Esophagus mucosa (tissue), 1 donor: ENCODE measurements at places on chromosomes 3 and 15.

DNA sequence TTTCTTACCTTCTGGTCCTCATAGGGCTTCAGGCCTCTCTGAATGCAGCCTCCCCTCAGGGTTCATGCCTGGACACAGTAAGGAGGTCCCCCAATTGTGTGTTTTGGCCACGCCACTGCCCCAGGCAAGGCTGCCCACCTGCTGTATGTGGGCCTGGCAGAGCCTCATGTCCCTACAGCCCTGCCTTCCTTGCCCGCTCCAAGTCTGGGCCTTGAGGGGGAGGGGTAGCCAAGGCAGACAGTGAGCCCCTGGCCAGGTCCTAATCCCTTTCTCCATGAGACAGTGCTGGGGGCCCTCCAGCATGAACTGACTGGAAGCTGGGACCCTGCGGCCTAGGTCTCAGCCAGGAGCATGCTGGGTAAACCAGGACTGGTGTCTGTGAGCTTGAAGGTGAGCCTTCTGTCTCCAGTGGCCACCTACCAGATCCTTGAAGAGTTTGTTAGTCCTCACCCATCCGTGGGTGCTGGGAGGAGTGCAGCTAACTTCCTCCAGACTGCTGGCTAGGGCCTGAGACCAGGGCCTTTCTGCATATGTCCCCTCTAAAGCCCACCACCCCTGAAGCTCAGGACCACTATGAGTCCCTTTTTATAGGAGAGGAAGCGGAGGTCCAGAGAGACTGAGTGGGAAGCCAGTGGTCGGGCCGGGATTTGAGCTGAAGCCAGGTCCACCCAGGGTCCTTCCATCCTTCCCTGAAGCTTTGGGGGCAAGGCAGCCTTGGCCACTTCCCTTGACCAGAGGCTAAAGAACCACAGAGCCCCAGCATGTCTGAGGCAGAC lies 8.7 kb downstream of the ZBTB47 start:
- ATAC-seq = no peak

- no peak for ATAC-seq
Observed at GRCh38 chr3:175932586-175932985, 1073.5 kb downstream of the NAALADL2 start.

DNA sequence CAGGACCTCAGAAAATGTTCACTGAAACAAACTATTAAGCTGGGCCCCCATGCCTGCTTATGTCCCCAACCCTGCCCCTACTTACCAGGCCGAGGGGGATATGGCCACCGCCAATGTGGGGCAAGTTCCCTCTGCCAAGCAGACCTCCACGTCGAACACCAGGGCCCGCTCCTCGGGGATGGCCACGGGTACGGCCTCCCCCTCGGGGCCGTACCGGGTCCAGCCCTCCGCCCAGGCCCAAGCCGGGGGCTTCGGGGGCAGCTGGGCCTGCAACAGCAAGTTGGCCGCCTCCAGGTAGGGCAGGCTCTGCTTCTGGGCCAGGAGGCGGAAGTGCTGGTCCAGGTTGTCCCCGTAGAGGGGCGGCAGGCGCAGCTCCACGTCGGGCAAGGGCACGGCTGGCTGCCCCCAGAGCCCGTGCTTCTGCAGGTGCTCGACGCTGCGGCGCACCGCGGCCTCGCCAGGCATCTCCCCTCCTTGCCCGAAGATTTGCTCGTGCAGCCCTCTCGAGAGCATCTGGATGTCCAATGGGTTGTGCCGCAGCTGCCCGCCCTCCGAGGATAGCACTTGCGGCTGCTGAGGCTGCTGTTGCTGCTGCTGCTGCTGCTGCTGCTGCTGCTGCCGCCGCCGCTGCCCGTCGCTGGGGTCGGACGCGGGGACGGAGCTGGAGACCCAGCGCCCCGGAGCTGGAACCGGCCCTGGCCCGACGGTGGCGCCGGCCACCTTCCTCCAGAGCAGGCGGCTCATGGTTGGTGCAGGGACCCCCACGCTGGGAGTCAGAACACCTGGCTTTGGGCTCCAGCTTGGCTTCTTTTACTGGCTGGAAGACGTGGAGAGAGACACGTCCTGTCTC lies 1.4 kb downstream of the POLG start:
- ATAC-seq = no peak

DNA sequence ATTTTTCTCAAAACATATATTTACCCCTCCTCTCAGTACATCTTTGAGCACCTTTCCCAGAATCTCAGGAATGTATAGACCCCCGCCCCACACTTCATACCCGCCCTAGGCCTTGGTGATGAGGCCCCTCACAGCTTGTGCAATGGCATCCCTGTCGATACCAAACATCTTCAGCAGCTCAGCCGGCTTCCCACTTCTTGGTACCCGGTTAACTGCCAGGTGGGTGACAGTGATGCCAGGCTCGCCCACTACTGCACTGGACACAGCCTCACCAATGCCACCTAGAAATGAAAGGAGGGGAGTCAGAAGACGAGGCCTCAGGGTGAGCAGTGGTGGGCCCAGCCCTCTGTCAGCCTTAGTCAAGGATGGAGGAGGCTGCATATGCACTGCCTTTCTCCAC lies 30.2 kb downstream of the TKT start:
- ATAC-seq = no peak

GRCh38 chr15:35691173-35691761 lies 145.3 kb upstream of the DPH6 start:
- no peak for ATAC-seq

DNA sequence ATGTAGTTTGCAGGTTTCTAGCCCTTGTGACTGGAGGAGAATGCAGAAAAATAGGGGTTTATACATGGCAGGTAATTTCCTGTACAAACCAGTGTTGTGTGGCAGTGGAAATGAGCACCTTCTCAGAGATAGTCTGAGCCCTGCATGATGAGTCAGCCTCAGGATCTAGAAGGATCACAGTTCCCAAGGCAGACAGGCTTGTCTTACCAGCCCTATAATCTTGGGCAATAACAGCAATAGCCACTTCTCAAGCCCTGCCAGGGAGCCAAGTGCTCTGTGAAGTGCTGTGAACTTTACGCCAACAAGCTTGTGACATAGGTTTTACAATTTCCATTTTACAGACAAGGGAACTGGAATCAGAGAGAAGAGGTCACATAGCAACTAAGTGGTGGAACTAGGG lies 89.4 kb downstream of the CD47 start:
- ATAC-seq = peak; percentile 96

DNA sequence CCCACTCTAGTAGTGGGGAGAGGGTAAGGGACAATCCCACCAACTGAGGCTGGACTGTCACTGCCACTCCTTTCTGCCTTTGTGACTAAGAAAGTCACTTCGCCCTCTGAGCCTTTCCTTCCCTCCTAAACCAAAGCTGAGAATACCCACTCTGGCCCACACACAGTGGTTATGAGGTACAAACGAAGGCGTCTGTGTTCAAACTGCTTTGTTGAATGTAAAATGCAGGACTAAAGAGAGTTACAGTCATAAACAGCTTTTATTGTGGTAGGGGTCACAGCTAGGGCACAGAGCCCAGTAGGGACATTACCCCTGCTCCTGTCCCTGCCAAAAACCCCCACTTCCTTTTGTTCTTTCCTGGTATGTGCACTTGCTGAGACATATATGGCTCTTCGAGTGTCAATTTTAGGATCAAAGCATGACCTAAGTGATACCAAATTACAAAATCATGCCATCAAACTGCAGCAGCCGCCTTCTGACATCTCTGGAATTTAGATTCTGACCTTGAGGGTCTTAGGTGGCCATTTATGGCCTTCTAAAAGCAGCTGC lies 45.1 kb downstream of the CTDSPL start:
- no peak for ATAC-seq

GRCh38 chr3:195212033-195212748 lies 58.8 kb downstream of the XXYLT1 start:
- ATAC-seq = no peak

DNA sequence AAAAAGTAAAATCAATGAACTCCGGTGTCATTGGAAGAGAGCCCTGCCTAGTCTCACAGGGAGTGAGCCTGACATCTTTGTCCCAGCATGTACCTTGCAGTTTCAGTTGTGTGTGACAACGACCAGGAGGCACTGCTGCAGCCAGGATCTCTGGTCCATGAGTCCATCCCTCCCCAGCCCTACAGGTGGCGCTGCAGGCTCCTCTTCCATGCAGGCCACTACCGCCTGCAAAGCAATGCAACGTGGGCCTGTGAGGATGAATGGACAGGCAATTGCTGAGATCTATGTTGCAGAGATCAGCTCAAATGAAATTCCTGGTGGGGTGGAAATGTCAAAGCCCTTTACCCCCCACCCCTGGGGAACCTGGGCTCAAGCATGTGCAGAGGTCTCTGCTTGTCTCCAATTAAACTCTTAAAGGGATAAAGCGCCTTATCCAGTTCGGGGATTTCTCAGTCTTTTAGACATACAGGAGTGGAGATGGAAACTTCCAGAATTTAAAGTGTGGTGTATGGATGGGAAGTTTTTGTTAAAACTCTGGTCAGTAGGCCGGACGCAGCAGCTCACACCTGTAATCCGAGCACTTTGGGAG lies 35.8 kb downstream of the TKT start:
- peak; percentile 87 for ATAC-seq

DNA sequence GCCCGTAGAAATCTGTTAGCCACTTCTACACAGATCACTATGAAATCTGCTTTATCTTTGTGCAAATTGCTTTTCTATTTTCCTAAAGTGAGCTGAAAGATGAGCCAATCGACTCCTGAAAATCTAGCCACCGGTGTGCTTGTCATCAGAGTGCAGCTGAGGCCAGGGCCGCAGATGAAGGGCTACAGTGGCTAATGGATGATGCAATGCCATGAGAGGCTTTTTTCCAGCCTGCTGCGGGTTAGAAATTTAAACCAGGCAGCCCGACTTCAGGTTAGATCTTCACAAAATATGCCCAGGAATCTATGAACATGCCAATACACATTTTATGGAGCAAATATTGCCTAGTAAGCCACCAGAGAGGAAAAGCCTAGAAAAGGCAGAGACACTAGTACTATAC lies 948.2 kb upstream of the CFAP20DC start:
- ATAC-seq = no peak

GRCh38 chr3:145197051-145197820 lies 963.7 kb downstream of the PLOD2 start:
- ATAC-seq = no peak

GRCh38 chr15:73996939-73997338 lies 2.4 kb downstream of the PML start:
- ATAC-seq = no peak

DNA sequence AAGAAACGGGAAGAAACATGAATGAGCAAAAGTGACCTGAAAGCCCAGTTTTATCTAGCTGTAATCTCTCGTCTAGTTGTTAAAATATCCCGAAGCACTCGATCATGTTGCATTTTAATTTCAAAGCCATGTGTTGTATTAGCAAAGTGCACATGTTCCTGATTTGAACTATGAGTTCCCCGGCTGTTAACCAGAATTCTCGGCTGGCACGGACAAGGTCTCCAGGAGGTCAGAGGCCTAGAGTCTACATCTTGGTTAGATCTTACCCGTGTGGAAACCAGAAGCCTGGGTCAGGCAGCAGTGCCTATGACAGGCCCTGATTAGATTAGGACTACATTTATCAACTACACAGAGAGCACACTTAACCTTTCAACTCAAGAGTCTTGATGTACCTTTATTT lies 195.8 kb downstream of the CDIN1 start:
- ATAC-seq = no peak

DNA sequence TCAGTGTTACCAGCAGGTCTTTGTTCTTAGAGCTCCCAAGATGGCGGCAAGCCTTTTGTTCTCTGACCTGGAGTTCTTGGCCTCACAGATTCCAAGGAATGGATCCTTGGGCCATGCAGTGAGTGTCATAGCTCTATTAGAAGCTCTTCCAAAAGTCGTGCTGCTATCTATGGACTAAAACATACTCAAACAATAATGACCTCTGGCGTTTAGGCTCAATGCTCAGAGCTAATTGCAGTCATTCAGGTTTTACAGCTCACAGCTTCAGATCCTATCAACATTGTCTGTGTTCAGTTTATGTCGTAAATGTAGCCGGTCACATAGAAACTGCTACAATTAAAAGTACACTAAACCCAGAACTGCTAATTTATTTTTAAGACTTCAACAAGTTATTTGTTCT lies 22.2 kb downstream of the CCRL2 start:
- ATAC-seq = peak; percentile 49

DNA sequence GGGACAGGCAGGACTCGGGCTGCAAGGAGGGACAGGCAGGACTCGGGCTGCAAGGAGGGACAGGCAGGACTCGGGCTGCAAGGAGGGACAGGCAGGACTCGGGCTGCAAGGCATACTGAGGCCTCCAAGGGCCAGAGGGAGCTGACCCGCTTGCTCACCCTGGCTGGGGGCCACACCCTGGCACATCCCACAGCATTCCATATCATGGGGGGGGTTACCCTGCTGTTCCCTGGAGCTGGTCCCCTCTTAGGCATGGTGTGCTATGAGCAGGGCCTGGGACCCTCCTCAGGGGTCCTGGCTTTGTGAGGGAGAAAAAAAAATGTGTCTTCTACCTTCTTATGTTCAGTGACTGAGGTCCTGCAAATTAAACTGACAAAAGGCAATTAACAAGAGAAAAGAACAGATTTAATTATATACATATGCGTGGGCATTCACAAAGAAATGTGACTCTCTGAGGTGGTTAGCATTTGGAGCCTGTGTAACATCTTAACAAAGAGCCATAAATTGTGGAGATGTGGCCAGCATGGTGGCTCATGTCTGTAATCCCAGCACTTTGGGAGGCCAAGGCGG lies 97.6 kb upstream of the ALDH1A3 start:
- ATAC-seq = no peak

DNA sequence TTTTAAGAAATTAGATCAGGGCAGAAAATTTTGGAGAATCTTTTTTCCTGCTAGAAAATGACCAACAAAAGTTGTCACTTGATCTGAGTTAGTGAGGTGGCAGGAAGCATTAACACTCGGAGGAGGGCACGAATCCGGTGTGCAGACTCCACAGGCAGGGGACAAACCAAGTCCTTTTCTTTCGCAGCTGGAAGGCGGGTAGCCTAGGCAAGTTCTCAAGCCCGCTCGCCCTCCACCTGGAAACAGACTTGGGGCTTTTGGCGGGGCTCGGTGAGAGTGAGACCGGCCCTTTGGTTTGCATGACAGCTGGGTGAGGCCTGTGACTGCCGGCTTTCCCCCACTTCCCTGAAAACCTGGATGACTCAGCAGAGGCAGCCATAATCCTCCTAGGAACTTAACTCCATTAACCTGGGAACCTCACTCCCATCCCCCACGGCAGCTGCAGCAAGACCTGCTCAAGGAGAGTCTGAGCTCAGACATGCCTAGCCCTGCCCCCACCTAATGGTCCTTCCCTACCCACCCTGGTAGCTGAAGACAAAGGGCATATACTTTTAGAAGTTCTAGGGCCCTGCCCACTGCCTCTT lies 134.8 kb downstream of the MFSD1 start:
- ATAC-seq = no peak

DNA sequence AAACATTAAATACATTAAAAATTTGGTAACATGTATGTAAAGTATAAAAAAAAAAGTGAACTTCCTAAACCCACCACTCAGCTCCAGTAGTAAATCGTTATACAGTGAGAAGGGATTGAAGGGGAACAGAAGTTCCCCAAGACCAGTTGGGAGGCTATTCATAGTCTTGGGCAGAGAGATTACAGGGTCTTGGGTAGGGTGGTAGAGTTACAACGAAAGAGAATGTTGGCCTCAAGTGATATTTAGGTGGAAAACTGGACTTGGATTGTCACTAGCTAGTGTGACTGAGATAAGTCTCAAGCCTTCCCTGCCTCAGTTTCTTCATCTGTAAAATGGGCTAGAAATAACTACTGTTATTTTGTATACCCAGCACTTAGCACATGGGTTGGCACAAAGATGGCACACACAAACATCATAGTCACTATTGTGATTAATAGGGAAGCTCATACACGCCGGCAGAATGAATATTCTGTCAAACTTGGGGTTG lies 431 bp upstream of the YEATS2 start:
- no peak for ATAC-seq

- peak; percentile 99 for ATAC-seq
Observed at GRCh38 chr3:85161544-85161943, 202.8 kb downstream of the CADM2 start.
